Stimulated activated CD8-positive, alpha-beta memory T cell treated with anti-CD3 and anti-CD28 coated beads, Interleukin-4, amount 100 ng/mL, for 1 hour (primary cell): ENCODE measurements at places on chromosomes 3 and 15.

DNA sequence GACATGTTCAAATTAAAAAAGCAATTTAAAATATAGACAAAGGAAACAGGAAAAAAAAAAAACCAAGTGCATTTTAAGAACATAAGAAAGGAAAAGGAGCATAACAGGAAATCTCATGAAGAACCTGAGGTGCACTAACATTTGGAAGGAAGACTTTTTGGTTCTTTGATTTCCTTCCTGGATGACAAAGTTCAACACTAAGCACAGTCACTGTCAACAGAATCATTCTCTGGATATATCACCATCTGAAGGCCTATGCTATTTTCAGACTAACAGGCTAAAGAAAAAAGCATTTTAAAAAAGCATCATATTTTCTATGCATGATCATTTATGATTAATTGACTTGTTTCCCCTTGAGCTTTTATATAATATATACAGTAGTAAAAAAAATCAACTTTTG lies 349.6 kb downstream of the PLCL2 start:
- DNase-seq = no peak

GRCh38 chr3:134211797-134212196 lies 38.9 kb downstream of the RYK start:
- no peak for DNase-seq

- no peak for DNase-seq
Measured at GRCh38 chr15:48309740-48310139, 21.5 kb upstream of the DUT start.

DNA sequence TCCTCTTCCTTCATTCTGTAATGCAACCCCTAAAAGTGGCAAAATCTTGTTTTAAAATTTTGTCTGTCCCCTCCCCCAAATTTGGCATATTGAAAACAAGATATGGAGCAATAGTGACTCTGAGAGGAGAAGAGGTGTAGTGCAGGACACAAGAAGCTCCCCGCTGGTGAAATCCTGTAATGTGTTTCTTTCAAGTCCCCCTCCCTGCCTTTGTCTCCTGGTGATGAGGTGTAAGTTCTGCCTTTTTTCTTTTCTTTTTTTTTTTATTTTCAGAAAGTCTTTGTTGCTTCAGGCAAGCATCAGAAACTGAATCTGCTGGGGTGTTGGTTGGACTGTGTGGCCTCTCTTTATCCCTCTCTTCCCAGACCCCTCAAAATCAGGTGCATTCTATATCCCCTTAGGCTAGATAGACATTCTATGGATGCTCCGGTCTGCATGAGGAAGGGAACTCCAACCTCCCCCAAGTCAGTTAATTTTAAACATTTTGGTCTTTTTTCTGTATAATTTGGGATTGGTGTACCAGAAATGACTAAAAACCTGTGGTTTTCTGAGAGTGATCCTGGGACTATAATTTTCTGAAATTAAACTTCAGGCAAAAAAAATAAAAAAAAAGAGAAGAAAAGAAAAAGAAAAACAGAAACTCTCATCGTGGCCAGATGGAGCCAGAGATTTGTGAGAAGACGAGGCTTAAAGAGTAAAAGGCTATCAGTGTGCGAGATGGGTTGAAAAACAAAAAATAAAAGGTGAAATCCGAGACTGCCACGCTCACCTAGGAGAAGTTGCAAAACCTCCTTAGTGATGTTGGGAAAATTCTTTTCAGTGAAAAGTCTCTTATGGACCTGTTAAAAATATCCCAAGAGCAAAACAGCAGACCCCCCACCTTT lies 21.4 kb downstream of the ACKR2 start:
- no peak for DNase-seq

DNA sequence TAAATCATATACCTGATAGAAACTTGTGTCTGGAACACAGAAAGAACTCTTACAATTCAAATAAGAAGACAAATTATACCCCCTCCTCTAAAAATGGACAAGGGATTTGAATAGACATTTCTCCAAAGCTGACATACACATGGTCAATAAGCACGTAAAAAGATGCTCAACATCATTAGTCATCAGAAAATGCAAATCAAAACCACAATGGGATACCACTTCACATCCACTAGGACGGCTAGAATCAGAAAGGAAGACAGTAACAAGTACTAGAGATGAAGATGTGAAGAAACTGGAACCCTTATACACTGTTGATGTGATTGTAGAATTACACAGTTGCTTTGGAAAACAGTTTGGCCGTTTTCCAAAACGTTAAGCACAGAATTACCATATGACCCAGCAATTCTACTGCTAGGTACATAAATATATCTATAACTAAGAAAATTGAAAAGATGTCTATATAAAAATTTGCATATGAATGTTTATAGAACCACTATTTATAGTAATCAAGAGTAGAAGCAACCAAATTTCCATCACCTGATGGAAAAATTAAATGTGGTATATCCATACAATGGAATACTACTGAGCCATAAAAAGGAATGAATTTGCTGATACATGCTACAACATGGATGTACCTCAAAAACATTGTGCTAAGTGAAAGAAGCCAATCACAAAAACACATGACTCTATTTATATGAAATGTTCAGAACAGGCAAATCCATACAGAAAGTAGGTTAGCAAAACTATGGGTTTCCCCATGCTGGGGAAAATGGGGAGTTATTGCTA lies 60.8 kb downstream of the GREM1 start:
- no peak for DNase-seq

DNA sequence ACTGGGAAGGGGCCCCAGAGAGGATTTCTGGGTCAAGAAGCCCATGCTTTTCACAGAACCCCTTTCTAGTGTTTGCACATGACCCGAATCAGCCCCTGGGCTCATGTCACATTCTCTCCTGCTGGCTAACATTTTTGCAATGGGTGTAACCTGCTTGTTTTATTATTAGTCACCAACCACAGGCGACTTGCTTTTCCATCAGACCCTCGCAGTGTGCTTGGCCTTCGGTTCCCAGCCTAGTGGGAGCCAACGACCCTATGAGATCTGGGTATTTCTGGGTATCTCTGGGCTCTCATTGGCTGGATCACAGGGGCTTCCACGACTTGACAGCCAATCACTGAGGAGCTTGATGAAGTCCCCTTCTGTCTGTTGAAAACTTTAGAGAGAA lies 11.0 kb upstream of the FBLN2 start:
- no peak for DNase-seq

DNA sequence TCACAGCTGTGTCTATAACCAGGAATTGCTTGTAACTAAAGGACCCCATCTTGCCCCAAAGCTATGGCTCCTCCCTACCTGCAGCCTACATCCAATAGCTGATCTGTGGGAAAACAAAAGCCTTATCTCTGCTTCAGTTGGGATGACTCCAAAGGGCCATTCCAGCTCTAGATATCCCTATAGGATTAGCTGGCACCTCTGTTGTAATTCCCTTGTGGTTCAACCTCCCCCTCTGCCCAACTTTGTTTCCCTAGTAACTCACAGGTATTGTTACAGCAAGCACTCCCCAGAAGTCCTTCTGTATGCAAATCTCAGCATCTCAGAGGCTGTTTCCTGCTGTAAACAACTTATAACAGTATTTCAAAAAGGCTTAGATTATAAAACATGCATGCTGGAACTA lies 478.6 kb downstream of the AGBL1 start:
- no peak for DNase-seq

DNA sequence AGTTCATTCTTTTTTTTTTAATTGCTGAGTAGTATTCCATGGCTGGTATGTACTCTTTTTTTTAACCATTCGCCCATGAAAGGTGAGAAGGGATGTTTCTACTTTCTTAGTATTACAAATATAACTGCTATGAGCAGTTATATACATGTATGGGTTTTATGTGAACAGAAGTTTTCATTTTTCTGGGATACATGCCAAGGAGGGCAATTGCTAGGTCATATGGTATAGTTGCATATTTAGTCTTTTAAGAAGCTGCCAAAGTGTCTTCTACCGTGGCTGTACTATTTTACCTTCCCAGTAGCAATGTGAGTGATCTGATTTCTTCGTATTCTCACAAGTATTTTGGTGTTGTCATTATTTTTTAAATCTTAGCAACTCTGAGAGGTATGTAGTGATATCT lies 11.2 kb upstream of the KLHL40 start:
- DNase-seq = no peak

DNA sequence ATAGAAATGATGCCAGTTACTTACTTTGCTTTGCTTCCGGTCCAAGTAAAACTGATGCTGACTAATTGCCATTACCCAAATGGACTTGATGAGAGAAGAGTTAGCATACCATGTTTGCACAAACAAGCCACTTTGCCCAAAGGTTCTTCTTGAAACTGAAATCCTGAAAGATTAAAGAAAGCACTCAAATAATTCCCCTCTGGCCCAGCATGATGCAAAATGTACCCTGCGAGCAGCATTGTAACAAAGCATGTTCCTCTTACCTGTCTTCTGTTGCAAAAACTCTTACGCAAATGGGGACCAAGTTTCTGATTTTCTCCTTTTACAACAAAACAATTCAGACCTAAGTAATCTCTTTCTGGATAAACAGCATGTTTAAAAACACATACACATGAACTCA lies 74.5 kb upstream of the LMOD3 start:
- DNase-seq = no peak

DNA sequence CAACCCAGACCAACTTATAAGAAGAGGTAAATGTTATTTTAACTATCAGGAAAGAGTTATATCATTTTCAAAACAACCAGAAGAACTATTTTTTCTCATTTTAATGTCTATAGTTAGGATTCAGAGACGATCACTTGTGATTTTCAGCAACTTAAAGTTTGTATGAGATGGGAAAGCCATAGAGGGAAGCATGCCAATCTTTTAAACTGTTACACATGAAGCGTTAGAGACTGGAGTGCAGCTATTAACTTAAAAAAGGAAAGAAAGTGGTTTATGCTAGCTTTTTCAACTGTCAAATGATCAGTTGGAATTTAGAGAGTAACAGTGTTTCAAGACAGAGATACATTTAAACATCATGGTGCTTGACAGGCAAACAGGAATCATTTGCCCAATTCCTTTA lies 91.7 kb upstream of the LPP start:
- DNase-seq = no peak

GRCh38 chr3:69913422-69913821 lies 86.1 kb upstream of the SAMMSON start:
- DNase-seq = no peak

GRCh38 chr3:160703974-160704373 lies 27.0 kb downstream of the ARL14 start:
- DNase-seq = no peak

GRCh38 chr3:114675104-114675503 lies 381.3 kb downstream of the TIGIT start:
- DNase-seq = no peak

DNA sequence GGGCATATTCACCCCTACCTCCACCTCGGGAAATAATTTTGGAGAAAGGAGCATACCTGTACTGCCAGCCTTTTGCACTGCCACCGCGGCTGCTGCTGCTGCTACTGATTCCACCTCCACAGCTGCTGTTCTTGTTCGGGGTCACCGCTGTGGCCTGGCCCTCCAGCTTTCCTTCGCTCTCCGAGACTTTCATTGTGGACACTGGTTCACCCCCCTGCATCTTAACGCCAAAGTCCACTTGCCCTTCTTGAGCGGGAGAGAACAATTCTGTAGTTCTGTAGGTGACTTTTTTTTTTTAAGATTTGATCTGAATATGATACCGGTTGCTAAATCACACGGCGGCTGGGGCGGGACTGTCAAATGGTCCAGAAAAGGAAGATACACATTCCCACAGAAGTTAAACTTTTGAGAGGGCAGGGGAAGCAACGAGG lies 701 bp downstream of the OSBPL11 start:
- no peak for DNase-seq

DNA sequence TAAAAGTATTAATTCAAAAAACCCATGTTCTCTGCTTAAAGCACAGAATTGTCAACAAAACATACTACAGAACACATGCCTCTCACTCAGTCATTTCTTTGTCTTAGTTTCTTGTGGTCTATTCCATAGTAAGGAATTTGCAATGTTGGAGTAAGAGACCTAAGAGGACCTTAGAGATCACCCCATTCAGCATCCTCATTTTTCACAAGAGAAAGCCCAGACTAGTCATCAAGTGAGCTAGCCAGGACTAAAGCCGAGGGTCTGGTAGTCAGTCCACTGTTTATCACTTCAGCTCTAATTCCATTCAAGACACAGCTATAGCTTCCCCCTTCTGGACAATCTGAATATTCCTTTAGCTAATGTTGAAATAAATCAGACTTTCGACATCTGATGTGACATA lies 601.1 kb downstream of the FHIT start:
- no peak for DNase-seq

GRCh38 chr3:141793476-141794260 lies 30.5 kb downstream of the GRK7 start:
- DNase-seq = no peak

DNA sequence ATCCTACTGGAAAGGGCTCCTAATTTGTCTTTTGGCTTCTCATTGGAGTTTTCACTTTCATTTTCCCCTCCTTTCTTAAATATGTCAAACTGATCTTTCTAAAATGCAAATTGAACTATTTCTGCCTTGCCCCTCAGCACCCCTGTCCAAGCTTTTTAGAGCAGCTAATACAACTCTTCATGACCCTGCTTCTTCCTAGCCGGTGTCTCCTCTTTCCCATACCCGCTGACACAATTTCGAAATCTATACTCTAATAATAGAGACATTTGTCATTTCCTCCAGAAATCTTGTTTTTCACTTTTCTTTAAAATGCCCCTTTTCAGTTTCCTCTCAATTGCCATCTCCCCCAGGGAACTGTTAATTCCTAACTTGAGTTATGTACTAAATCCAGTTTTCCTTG lies 2.9 kb upstream of the EPHA3 start:
- no peak for DNase-seq

- DNase-seq = no peak
Measured at GRCh38 chr3:155737844-155738460, 6.9 kb downstream of the PLCH1 start.

GRCh38 chr3:150765949-150766720 lies 3.2 kb upstream of the SIAH2 start:
- no peak for DNase-seq

DNA sequence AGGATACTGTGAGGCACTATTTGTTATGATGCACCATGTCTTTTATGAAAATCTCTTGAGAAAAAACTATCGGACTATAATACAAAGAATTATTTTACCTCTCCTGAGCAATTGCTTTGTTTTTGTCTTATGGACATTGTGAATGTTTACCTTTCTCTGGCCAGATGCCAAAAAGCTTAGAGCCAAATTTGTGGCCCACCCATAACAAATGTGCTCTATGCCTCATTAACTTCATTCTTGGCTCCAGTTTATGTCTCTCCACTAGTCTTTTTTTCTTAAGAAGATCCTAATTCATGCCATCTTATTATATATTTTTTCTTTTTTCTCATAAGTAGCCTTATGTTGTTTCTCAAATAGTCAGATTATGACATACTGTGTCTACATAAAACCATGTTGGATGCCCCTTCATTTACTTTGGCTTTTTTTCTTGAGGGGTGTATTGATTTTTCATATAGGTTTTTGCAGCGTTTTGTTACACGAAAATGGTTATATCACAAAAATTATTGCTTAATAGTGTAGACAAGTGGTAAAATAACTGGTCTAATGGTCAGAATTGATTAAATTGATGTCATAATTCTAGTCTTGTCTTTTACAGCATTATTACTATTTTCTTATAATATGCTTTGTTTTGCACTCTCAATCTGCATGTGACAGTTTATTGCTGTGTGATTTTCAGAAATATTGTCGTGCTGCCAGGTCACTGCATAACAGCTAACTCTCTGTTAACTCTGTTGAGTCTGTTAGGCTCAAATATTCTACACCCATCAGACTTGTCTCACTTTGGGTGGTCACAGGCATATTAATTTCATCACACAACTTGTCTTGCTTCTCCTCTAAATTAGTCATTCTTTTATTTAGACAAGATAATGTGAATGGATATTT lies 18.2 kb downstream of the SENP8 start:
- no peak for DNase-seq
